NCI-H748 treated with DMSO at 0.1 percent for 48 hours (cell line): ENCODE measurements at places on chromosomes 6 and 20.

DNA sequence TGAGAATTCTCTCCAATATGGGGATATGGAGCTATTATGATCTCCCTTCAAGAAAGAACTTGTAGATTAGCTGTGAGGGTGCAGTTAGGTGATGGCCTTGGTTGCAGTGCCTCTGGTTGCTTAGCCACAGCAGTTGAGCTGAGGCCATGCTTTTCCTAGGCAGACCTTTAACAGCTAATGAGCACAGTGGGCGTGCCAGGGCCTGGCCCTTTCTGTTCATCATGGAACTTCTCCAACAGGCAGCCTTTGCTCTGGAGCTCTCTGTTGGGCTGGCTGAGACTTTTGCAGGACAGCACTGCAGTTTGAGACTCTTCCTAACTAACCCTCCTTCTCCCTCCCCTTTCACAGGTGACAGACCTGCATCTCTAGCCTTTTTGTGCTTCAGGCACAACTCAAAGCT lies 39.7 kb upstream of the TMEM170B start:
- DNase-seq: no peak

- no peak for DNase-seq
These were observed 164.2 kb upstream of the SUPT3H start for GRCh38 chr6:45541934-45542333.

DNA sequence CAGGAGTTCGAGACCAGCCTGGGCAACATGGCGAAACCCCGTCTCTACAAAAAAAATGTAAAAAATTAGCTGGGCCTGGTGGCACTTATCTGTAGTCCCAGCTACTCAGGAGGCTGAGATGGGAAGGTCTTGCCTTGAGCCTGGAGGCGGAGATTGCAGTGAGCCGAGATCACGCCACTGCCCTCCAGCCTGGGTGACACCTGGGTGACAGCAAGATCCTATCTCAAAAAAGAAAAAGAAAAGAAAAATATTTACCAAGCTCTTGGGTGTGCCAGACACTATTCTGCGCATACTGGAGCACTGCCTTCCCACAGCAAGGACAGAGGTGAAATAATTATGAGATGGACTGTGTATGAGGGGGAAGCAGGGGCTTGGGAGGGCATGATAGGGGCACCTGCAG lies 19.6 kb downstream of the POFUT1 start:
- no peak for DNase-seq

DNA sequence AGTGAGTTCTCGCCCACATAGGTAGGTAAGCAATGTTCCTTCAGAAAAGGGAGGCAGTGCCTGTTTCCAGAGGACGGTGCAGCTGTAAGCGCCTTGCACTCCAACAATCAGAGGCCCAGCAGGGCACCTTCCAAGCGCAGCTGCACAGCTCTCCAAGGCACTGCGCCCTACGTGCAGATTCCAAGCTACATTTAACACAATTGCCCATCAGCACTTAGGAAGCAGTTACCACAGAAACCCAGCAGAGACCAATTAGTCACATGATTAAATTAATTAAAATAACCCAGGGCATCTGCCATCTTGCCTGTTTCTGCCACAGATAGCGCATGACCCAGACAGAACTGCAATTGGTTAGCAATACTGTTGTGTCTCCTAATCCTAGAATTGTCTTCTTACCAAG lies 65.5 kb downstream of the SOBP start:
- DNase-seq: peak; percentile 86

- DNase-seq: no peak
These were observed 35.7 kb downstream of the COL11A2 start for GRCh38 chr6:33156561-33156960.

DNA sequence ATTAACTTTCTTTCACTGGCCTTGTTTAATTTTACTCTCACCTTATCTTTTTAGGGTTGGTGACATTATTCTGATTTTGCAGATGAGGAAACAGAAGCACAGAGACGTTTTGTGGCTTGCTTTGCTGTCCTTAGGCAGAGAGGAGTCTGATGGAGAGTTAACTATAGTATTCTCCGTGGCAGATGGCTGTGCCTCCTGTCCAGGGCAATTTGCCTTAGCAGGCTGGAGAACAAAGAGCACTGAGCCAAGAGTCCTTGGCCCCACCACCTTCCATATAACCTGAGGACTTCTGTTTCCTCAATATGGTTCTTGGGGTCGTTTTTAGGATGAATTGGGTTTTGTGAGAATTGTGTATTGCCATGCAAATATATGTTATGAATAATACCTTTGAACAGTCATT lies 71.4 kb upstream of the BACH2 start:
- DNase-seq: no peak

DNA sequence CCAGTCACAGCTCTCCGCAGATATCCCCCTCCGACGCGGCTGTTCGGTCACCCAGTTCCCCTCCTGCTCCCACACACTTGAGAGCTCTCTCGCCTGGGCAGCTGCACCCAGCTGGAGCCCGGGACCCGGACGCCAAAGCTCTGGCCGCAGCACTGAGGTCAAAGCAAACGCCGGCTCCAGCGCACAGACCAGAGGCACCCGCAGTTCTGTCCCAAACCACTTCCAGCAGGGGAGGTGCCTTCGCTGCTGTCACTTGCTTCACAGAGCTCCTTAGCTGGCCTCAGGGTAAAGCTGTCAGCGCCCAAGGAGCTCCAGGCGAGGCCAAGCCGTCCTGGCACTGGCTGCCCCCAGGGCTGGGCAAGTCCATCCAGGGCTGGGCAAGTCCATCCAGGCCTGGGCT lies 27.9 kb downstream of the SLC2A4RG start:
- no peak for DNase-seq

- no peak for DNase-seq
These were observed 184.7 kb upstream of the PRSS16 start for GRCh38 chr6:27062755-27063154.

DNA sequence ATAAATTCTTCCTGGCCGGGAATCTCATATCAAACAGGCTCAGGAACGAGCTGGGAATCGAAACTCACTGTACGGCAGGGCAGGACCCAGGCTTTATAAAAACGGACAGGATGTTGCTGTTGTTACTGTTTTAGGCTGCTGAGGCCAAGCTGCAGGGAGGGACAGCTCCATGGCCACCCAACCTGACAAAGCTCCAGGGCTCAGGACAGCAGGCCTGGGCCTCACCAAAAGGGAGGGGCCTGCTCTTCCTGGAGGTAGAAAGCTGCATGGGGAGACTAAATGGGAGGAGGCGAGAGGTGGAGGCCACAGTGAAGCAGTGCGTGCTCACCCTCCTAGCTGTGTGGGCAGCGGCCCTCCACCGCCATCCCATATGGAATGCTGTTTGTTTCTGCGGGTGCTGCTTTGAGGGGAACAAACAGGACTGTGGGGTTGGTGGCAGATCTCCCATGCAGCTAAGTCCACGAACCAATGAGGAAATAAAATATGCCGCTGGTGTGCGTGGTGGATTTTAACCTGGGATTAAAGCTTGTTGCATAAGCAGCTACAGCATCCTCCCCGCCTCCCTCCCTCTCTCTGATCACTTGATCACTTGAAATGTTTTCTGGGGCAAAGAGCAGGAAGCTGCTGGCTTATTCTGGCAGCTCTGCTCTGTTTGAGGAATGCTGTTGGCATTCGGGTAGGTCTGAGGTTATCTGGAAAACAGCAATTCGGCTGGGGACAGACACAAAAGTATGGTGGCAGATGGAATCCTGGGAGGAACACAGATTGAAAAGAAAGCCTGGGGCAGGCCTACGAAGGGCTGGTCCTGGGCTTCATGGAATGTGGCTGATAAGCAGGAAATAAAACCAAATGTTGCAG lies 2.4 kb upstream of the ZMYND8 start:
- DNase-seq: no peak

GRCh38 chr20:48163505-48163904 lies 378.2 kb upstream of the SULF2 start:
- DNase-seq: no peak

- DNase-seq: no peak
These were observed 231.3 kb upstream of the MAP3K7 start for GRCh38 chr6:90818163-90818562.

DNA sequence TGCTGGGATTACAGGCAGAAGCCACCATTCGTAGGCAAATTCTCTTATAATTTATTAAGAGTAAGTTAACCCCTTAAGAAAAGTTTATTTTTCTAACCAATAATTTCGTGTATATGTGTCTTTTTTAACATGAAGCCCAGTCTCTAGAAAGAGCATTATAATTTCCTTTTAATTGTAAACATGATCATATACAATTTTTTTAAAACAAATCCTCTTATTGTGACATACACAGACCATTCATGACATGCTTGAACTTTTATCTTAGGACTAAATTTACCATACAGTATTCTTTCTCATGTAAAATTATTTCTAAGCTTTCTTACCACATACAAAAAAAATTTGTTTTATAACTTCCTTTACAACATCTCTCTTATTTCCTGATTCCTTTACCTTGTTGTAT lies 6.7 kb downstream of the ACOT13 start:
- DNase-seq: no peak

DNA sequence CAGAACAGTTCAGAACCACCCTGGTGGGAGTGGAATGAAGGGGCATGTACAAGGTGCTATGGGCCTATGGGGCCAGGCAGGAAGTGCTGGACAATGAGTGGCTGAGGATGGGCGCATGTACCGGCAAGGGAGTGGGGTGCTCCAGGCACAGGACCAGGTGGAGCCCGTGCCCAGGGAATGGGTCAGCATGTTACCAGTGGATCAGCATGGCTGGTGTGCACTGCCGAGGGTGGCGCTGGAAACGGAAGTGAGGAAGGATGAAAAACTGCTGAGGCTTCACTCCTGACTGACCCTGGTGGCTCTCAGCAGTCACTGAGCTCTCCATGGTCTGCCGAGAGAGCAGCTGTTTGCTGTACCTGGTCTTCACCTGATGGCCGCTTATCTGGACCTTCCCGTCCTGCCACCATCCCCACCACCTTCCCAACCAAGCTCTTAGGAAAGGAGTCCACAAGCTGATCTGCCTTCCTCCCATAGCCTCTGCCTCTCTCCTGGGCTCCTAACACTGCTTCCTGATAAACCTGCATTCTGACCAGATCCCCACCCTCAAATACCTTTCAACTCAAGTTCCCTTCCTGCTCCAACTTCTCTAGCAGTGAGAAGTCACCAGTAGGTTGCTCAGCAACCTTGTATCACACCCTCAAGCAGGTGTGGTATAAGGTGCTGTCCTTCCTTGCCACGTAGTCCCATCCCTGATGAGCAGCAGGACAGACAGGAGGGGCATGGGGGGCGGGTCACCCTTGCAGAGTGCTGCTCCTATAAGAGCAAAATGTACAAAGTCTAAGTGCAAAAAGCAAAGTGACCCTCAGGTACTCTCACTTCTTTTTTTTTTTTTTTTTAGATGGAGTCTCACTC lies 7.1 kb downstream of the UQCC2 start:
- DNase-seq: no peak

GRCh38 chr20:61480158-61480825 lies 228.2 kb downstream of the CDH4 start:
- DNase-seq: no peak

GRCh38 chr6:150759483-150759882 lies 106.0 kb upstream of the MTHFD1L start:
- DNase-seq: no peak

DNA sequence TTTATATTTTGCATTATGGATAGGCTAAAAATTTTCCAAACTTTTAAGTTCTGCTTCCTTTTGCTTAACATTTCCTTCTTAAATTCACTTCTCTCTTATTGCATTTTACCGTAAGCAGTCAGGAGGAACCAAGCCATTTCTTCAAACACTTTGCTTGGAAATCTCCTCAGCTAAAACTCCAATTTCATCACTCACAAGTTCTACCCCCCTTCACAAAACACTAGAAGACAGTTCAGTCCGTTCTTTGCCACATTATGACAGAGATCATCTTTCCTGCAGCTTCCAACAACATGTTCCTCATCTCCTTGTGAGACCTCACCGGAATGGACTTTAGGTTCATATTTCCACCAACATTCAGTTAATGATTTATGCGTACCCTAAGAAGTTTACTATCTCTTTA lies 79.2 kb upstream of the LY86 start:
- DNase-seq: no peak

- no peak for DNase-seq
These were observed 351.1 kb upstream of the HTR1E start for GRCh38 chr6:86586195-86586594.

GRCh38 chr6:13011612-13012146 lies 295.1 kb downstream of the PHACTR1 start:
- DNase-seq: peak; percentile 100

DNA sequence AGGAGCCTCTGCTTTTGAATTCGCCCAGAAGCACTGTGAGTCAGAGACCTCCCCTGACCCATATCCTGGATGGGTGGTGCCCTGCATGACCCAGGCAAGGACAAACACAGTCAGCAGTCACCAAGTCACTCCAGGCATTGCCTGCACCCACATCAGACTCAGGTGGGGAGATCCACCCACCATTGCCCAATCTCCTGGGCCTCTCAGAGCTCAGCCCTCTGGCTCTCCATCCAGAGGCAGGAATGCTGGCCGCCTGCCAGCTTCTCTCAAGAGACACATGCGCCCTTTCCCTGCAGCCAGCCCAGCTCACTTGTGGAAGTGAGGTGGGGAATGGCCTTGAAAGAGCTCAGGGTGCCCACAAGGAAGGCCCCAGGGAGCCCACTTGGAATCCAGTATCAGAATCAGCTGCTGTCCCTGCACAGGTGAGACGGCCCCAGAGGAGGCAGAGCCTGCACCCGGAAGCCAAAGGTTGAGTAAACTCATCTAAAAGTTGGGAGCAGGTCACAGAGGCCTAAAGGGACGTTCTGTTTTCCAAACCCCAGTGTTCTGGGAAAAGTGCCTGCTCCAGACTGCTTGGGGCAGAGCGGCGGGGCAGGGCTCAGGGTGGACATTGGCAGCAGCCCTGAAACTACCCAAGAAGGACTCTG lies 129.8 kb downstream of the PREX1 start:
- DNase-seq: no peak
